ENCODE measurements at places on chromosomes 1 and 21. TPM values are rescaled to one million over a fixed set of nuclear protein-coding genes. Genes with fewer than 3 reads are reported as not detected.

- DNase-seq: no peak
Observed at GRCh38 chr1:185157599-185158412, 839 bp downstream of the SWT1 start.

DNA sequence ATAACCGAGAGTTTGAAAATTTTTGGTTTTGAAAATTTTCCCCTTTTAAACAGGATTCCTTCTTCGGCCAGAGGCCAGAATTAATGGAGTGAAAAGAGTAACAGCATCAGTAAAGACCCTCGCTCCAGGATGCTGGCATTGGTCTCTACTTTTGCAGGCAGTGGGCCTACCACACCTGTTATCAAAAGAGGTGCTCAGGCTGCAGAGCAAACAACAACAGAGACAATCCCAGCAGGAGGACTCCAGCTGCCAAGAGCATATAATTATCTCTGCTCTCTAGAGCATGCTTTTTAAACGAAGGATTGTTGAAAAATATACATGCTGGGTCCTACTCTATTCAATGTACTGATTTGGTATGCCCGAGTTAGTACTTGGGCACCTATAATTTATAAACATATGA, 1048.5 kb downstream of the PLA2G4A start:
- DNase-seq: no peak

- no peak for DNase-seq
Observed at GRCh38 chr1:85756864-85757263, 48.6 kb upstream of the ZNHIT6 start.

DNA sequence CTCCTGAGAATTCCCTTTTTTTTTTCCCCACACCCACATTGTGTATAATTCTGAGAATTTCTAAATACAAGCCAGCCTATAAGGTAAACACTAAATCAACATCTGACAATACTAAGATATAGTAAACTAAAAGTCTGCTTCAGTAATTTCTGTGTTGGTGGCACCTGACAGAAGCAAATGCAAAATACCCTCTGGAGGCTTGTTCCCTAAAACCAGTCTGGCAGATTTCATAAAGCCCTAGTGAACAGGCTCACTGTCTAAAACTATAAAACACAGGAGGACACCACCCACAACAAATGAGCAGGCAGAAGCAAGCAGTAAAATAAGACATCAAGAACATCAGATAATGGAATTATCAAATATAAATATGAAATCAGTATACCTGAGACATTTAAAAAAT, 11.5 kb downstream of the TRIM33 start:
- DNase-seq: no peak

DNA sequence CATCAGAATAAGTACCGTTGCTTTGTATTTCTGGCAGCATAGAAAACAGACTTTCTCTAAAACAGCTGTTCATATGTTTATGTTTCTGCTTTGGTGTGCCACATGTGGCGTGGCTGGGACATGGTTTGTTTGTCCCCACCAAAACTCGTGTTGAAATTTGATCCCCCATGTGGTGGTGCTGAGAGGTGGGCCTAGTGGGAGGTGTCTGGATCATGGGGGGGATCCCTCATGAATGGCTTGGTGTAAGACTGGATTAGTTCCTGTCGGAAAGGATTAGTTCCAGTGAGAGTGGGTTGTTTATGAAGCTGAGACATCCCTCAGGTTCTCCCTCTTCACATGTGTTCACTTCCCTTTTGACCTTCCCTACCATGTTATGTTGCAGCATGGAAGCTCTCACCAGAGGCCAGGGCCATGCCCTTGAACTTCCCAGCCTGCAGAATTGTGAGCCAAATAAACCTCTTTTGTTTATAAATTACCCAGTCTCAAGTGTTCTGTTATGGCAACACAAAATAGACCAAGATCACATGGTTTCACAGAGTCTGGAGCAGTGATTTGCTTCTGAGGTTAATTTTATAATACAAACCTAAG, 17.9 kb upstream of the H3-3A start:
- DNase-seq: no peak

DNA sequence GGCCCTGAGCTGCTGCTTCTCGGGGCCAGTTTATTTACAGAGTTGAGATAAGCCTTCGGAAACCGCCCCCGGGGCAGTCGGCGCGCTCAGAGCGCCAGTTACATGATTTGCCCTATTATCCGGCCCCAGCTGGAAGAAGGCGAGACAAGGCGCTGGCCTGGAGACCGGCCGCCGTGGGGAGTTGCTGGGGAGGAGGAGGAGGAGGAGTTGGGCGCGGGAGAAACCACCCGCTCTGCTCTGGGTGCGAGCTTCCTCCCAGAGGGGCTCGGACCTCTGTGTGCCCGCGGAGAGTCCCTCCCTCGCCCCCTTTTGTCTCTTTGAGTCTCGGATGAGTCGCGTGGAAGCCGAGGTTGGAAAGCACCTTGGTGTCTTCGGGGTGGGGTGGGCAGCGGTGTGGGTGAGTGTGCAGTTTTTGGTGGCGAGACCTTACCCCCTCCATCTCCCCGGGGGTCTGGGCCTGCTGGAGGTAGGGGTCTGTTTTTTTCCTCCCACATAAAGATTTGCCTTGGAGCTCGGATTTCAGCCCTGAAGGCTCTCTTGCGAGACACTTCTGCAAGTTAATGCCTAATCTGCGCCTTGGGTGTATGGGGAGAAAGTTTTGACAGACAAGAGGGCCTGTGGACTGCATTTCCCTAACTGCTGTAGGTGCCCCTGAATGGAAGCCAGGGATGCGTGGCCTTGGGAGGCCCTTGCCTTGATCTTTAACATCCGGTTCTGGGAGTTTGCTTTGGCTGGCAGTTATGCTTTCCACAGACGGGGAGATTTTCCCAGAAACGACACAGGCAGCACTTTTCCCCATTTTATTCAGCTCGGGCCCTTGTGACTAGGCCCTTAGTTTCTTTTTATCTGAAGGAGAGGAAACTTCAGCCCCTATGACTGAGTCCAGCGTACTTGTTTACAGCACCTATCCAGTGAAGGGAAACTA, 80.0 kb downstream of the NDUFS5 start:
- peak; percentile 69 for DNase-seq

DNA sequence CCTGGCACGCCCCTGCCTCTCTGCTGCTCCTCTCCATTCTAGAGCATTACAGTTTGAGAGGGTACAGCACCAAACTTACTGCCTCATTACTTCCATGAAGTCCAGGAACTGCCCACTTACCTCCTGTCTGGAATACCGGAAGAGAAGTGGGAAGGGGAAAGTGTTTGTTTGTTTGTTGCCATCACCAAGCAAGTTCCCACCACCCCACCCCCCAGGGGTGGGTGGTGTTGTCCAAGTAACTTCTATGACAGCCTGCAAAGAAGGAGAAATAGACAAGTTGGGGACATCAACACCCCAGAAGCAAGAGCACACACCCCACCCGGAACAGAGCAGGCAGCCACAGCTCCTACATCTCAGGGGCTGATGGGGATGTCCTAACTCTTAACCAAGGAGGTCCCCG, 18.0 kb downstream of the OPTC start:
- DNase-seq: no peak

DNA sequence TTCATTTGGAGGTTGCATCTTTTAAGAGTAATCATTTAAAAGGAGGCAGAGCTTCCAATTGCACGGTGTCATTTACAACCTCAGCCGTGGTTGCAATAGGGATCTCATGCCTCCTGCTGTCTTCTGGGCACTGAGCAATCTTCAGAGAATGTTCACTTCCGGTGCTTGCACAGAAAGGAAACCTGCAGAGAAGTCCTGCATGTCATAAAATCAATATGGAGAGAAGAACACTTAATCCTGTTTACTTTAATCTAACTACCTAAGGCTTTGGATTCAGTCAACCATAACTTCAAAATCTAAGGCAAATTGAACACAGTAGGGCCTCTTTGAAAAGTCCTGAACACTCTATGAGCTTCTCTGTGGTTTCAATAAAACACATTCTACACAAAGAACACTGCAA, 11.3 kb upstream of the MAP10 start:
- no peak for DNase-seq

GRCh38 chr1:202568826-202569225, 141.4 kb downstream of the SYT2 start:
- no peak for DNase-seq

DNA sequence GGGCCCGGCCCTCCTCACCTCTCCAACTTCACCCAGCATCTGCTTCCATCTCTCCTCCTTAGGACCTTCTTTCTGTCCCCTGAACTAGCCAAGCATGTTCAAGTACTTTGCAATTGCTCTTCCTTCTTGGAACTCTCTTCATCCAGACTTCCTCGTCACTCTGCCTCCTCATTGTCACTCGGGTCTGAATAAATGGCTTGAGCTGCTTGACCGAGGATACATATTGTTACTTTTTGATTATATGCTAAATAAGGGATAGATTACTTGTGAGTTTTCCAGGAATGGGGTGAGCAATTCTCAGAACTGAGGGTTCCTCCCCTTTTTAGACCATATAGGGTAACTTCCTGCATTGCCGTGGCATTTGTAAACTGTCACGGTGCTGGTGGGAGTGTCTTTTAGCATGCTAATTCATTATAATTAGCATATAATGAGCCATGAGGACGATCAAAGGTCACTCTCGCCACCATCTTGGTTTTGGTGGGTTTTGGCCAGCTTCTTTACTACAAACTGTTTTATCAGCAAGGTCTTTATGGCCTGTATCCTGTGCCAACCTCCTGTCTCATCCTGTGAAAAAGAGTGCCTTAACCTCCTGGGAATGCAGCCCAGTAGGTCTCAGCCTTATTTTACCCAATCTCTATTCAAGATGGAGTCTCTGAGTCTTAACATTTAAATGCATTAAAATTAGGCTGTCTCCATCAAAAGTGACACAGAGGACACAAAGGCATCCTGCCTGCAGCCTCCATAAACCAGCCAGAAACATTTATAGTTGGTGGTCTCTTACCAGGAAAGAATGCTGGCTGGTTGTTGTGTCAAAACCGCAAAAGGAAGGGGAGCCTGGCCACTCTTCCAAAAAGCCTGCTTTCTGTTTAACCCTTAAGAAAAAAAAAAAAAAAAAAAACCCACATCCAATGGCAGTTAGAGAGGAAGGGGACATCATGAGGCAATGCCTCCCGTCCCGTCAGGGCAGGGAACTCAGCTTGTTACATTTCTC, 179.3 kb downstream of the KAZN start:
- no peak for DNase-seq

- DNase-seq: no peak
Observed at GRCh38 chr1:184300446-184300845, 86.4 kb upstream of the C1orf21 start.

DNA sequence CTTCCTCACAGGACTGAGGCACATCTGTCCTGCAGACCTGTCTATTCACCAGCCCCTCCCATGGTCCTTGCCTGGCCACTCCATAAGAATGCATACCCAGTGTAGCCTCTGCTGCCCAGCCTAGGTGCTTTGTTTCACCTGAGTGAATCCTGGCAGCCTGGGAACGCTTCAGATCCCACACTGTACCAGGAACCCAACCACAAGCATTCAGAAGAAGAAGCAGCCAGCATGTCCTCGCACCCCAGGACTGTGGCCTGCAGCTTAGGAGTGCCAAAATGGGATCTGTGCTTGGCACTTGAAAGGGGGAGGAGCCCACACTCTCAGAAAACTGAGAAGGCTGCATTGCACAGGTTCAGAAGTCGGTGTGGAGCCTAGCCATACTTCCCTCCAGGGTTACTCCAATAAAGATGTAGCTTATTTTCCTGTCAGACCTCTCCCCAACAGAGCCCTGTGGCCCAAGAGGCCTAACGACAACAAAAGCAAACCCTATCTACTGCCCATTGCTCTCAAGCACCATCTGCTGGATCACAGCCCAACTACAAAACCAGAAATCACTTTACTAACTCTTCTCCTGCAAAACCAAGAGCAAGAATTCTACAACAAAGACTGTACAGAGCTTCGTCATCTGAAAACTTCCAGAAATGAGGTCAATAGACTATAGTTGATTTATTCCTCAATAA, 923.1 kb upstream of the NEGR1 start:
- no peak for DNase-seq

DNA sequence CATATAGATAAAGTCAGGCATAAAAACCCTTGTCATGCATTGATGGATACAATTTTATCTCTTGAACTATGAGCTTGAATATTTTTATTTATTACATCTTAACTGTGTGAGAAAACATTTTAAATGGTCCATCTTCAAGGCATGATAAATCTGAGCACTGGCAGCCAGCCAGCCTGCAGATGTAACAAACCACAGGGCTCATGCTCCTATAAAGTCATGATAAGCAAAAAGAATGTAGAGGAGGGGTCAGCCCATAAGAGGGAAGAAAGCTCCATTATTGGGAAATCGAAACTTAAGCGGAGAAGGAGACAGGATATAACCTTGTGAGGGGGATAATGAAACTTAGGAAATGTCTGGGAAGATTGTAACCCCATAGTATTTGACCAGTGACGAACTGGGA, 839.0 kb downstream of the LRRIQ3 start:
- no peak for DNase-seq

DNA sequence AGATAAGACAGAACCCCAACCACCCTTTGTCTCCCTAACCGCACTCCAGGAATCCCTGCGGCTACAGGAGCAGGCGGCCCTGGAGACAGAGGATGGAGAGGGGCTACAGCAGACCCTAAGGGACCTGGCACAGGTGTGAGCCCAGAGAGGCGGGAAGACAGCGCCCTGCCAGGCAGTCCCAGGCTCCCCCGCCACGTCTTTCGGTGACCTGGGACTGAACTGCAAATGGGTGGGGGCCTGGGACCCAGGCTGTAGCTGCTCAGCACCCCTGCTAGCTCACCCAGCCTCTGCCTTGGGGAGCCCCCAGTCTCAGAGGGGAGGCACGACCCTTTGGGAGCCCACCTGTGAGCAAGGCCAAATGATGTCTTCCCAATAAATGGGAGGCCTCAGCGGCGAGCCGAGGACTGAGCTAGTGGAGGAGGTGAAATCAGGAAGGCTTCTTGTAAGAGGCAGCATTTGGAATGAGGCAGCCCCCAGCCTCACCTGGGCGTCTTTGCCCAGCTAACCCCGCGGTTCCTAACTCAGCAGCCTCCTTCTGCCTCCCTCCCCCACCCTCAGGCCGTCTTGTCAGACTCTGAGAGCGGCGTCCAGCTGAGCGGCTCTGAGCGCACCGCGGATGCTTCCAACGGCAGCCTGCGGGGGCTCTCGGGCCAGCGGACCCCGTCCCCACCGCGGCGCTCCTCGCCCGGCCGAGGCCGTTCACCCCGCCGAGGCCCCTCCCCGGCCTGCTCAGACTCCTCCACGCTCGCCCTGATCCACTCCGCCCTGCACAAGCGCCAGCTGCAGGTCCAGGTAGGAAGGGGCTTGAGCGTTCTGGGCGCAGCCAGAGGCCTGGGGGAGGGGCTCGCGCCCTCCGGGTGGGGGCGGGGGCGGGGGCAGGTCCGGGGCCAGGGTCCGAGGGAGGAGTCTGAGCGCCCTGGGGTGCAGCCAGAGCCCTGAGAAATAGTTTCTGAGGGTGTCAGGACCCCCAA, 16.9 kb downstream of the CROCC start:
- DNase-seq: no peak

- DNase-seq: peak; percentile 29
Observed at GRCh38 chr1:93056214-93056613, 22.9 kb upstream of the MTF2 start.

- no peak for DNase-seq
Observed at GRCh38 chr21:14520535-14520934, 25.6 kb downstream of the SAMSN1 start.

OR2T29 gene
- polyA plus RNA-seq: not detected

CRP gene
- not detected for polyA plus RNA-seq

OTUD7B gene
- polyA plus RNA-seq: 5.1 TPM

TSPEAR gene
- polyA plus RNA-seq: 0.33 TPM

MATN1 gene
- 0.03 TPM for polyA plus RNA-seq

ASPM gene
- polyA plus RNA-seq: 7.7 TPM

ASAP3 gene
- polyA plus RNA-seq: 39.4 TPM

OR6K3 gene
- polyA plus RNA-seq: not detected

SLAMF8 gene
- not detected for polyA plus RNA-seq

CFH gene
- polyA plus RNA-seq: 0.03 TPM

TMEM51 gene
- polyA plus RNA-seq: 22.3 TPM
